ENCODE measurements at places on chromosomes 4 and X.
A peak's percentile ranks its signal among the peaks of the same experiment; 100 is the strongest.

DNA sequence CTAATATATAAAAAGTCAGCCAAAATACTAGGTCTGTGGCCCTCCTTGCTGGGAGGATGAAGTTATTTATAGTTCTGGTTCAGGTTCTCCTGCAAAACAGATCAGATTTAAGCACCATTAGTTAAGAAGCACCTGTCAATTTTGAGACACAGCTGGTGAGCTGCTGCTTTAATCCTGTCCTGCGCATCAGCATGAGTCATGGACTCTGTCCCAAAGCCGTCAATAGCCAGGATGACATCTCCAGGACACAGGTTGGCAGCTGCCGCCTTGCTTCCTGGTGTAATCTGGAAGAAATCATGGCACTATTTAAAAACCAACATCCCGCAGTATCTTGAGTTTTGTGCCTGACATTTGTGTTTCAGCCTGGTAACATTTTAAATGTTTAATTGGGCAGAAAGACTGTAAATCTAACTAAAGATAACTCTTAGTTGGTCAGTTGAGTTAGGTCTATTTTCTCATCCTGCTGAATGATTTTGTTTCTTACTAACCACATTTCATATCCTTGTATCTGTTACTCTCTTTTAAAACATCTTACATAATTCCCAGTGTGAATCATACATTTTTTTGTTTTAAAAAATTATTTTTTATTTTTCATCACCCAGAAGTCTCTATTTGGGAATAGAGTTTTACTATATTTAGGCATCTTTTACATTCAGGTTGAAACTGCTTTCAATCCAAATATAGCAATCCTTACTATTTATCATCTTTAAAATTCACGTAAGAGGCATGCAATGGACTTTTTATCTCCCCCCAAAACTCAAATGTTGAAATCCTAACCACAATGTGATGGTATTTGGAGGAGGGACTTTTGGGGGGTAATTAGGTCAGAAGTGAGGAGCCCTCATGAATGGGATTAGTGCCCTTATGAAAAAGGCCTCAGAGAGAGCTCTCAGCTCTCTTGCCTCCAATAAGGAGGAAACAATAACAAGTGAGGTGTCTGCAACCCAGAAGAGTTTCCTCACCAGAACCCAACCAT lies 10.1 kb downstream of the PDLIM3 start:
- no peak for DNase-seq

GRCh38 chrX:136572030-136572429 lies 40.0 kb downstream of the VGLL1 start:
- no peak for DNase-seq

DNA sequence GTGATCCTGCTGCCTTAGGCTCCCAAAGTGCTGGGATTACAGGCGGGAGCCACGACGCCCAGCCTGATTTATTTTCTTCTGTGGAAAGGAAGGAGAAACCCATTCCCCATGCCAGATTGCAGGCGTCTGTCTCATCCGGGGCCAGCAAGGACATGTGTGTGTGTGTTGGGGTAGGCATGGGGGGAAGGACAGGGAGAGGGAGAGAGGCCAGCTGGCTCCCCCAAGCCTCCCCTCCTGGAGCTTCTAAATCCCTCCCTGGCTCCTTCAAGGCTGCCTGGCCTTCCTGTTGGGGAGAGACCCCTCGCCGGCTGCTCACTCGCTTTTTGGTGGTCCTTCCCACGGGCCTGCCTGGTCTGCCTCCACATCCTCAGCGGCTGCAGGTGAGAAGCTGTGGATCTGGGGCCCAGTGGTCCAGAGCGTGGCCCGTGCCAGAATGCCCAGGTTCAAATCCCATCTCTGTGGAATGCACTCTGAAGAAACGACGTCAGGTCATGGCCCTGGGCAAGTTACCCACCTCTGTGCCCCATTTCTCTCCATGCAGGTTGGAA lies 1.3 kb upstream of the PLXNB3 start:
- DNase-seq: no peak

DNA sequence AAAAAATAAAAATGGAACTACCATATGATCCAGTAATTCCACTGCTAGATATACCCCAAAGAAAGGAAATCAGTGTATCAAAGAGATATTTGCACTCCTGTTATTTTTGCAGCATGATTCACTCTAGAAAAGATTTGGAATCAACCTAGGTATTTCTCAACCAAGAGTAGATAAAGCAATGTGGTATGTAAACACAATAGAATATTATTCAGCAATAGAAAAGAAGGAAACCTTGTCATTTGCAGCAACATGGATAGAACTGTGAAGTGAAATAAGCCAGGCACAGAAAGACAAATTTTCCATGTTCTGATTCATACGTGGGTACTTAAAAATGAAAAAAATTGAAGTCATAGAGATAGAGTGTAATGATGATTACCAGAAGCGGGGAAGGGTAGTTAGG lies 362.3 kb upstream of the EPHA5 start:
- DNase-seq: no peak

- DNase-seq: no peak
Observed at GRCh38 chrX:22300130-22300529, 27.4 kb downstream of the CBLL2 start.

DNA sequence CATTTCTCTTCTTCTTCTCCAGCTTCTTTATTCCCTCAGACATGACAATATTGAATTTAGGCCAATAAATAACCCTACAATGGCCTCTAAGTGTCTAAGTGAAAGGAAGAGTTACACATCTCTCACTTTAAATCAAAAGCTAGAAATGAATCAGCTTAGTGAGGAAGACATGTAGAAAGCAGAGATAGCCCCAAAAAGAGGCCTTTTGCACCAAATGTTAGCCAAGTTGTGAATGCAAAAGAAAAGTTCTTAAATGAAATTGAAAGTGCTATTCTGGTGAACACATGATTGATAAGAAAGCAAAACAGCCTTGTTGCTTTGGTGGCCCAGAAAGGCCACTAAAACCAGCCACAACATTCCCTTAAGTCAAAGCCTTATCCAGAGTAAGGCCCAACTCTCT lies 146.2 kb upstream of the HHIP start:
- DNase-seq: peak; percentile 4

- no peak for DNase-seq
Observed at GRCh38 chrX:151384807-151385206, 12.2 kb upstream of the VMA21 start.

GRCh38 chr4:122456231-122457116 lies at the start of gene IL2:
IL2 (minus strand) TSS chr4:122456725; CDS start chr4:122456440, 285 bp downstream.
- DNase-seq: no peak

- DNase-seq: no peak
Observed at GRCh38 chrX:53281321-53281822, at the start of gene IQSEC2. IQSEC2 (minus strand) TSS chrX:53281584.

- no peak for DNase-seq
Observed at GRCh38 chr4:2449511-2450392, 19.2 kb upstream of the RNF4 start.

GRCh38 chr4:122329876-122330565 lies 48.8 kb upstream of the ADAD1 start:
- DNase-seq: no peak

DNA sequence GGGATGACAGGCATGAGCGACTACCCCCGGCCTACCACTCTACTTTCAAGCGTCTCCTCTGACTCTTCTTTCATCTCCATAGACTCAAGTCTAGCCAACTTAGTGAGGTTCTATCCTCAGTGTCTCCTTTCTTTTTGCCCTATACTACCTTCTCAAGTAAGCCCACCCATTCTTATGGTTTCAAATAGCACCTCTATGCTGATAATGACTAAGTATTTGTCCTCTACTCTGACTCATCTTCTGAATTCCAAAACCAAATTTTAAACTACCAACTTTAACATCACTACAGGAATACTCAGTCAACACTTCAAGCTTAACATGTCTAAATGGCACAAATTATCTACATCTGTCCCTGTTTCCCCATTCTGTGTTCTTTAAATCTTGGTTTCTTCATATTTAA lies 47.8 kb downstream of the ELF2 start:
- no peak for DNase-seq

DNA sequence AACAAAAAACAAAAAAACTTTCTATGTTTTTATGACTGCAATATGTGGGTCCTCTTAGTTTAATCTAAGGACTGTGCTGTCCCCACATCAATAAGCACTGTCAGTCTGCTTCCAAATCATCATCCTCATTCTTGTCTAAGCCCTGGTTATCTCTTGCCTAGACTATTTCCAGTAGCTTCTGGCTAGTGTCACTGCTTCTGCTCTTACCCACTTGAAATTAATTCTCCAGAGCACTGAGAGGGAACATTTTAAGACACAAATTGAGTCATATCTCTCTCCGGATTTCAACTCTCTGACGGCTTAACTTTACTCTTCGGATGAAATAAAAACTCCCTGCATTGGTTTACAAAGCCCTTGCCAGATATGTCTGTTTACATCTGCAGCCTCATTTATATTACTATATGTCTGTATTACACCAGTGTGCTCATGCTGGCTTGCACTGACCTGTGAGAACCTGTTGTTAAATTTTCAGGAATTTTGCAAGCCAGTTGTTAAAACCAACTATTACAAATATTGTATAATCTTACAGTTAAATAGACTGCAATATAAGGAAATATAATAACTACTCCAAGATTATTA lies 345.9 kb downstream of the ADGRL3 start:
- DNase-seq: no peak

- no peak for DNase-seq
Observed at GRCh38 chrX:77447653-77448569, 722 bp downstream of the FGF16 start.

- DNase-seq: no peak
Observed at GRCh38 chr4:80465736-80466135, 130.2 kb downstream of the CFAP299 start.

- DNase-seq: no peak
Observed at GRCh38 chrX:123256378-123256777, 72.3 kb downstream of the GRIA3 start.

- no peak for DNase-seq
Observed at GRCh38 chrX:136870064-136870463, 10.5 kb downstream of the RBMX start.

- no peak for DNase-seq
Observed at GRCh38 chr4:100289946-100290345, 99.7 kb upstream of the DDIT4L start.

DNA sequence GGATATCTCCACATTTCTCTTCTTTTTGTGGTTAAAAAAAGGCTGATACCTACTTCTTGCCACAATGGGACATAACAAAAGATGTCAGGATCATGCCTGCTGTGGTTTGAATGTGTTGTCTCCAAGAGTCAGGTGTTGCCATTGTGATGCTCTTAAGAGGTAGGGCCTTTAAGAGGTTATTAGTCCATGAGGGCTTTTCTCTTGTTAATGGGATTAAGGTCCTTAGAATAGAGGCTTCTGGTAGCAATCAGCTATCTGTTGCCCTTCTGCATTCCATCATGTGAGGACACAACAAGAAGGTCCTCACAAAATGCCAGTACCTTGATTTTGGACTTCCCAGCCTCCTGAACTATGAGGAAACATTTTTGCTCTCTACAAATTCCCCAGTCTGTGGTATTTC lies 191.4 kb downstream of the GBA3 start:
- no peak for DNase-seq

DNA sequence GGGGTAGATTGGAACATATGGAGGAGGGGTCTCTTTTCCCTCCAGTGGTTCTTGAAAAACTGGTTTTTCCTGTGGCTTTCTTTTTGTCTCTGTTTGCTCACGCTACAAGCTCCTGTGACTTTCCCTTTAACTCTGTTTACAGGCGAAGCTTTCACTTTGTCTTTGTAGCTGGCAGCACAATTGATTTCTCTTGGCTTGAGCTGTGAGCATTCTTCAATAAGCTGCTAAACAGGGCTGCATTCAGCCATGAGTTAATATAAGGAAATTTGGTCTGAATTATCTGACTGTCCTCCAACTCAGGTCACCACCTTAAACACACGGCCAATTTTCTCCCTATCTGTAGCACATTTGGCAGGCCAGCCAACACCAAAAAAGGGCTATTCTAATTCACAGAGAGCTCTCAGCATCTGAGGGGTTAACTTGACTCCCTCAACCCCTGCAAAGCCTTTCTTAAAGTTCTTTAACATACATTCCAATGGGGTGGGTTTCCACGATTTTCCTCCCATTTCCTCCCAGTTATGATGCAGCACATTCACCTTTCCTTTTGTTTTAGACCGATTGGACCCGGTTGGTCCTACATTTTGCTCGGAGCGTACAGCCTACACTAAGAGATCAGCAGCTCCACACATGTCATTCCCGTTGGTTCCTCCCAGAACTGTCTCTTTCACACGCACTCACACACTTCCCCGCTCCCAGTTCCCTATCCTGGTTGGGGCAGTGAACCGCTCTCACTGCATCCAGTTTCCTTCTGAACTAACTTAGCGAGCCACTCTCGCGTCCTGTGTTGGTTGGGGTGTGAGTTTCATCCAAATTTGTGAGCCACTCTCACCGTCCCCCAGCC lies 45.4 kb downstream of the UGT2A3 start:
- DNase-seq: no peak

GRCh38 chrX:140503714-140504351 lies 1.0 kb downstream of the SOX3 start:
- no peak for DNase-seq

DNA sequence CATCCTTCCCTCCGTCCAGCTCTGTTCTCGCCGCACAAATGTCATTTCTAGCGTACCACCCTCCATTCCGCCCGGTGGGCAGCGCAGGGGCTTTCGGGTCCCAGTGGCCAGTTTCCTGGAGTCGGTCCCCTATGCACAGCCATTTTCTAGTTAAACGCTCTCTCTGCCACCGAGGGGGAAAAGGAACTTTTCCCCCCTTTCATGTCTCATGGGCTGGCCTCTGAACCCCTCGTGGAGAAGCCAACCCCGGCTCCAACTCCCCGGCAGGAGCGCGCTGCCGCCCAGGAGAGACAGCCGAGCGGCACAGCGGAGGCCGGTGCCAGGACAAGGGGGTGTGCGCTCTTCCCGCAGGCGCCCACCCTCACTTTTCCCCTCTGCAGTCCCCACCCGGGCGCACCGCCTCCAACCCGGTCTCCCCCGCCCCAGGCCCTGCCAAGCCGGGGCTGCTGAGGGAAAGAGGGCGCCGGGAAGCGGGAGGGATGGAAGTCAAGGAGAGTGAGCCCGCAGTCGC lies 662 bp downstream of the APBB2 start:
- no peak for DNase-seq

DNA sequence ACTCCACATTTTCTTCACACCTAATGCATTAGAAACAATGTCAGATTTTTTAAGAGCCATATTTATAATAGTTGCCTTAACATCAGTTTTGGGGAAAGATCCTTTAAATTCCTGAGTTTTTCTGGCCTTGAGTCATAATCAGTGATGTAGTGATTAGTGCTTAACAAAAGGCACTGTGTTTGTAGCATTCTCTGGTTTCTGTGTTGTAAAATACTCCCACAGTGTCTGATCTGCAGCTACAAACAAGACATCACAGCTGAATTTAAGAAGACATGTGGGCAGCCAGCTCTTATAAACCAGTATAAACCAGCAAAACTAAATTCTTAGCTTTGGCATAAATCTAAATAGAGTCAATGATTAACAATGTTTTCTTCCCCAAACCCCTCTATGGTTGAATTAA lies 233.8 kb downstream of the FSTL5 start:
- DNase-seq: no peak
